BJ (cell line): ENCODE measurements at places on chromosomes 7 and 10.

DNA sequence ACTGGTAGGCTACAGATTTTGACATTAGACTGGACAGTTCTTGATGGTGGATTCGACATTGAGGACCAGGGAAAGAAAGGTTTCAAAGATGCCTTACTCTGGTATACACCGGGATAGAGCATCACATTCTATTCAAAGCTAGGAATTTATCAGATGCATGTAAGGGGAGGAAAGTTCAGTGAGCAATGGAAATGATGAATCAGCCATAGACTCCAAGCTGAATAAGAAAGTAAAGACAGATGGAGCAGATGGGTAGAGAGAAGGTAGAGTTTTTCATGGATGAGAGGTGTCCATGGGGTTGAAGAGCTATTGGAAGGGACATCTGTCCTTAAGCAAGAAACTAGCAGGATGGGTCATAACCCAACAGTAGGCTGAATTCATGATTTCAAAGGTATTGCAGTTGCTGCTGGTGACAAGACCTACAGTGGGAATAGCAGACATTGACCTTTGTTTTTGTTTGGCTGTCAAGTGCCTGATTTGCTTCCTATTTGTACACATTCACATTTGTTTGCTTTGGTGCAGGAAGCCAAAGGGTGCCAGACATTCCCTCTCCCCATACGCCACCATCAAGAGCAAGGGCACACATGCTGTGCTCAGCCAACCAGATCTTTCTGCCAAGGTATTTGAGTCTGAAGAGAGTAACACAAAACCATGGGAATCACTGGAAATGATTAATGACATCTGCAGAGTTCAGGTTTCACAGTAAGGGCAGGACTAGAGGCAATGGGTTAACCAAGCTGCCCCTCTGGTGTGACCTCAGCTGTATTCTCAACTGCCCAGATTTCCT is 8.6 kb upstream of the CACUL1 start:
- no peak for DNase-seq

DNA sequence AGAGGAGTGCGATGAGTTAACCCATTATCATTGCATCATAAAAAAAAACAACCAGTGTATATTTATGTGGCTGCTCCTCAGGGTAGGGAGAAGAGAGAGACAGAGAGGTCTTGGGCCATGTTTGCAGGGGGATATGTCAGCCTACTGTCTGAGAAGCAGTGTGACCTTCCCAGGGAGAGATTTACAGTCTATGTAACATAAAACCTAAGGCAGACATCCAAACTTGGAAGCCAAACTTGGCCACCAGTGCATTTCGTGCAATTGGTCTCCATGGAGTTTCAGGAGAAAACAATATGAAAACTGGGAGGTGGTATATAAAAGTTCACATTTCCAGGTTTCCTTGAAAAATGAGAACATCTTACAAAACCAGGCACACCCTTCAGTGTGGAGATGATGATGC is 85.9 kb upstream of the CXCL12 start:
- no peak for DNase-seq

- DNase-seq: no peak
Observed at GRCh38 chr10:57624066-57624465, 643.6 kb downstream of the IPMK start.

DNA sequence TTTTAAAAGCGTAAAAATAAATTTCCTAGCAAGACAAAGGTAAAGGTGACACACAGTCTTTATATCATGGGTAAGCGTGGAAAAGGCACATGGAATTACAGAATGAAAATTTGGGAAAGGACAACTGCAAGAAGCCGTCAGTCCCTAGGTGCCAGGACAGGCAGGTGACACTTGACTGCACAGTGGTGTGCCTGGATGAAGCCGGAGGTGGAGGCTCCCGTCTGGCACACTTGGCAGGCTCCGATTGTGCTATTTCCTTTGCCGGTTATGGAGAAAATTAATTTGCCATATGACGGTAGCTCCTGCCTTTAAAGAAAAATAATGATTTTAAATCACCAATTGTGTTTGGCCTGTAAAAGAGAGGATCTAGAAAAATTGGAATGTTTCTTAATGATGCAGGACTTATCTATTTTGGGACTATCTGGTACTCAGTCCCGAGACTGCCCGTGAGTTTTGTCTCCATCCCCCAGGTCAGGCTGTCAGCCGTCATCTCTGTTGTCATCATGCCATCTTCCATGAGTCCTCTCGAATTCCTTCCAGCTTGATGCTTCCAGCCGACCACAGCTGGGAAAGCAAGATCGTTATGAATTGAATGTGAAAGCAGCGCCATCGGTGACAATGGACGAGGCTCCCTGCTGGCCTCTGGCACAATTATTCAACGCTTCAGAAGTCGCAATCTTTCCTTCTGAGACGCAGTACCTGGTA is 56.2 kb upstream of the MGMT start:
- DNase-seq: no peak

DNA sequence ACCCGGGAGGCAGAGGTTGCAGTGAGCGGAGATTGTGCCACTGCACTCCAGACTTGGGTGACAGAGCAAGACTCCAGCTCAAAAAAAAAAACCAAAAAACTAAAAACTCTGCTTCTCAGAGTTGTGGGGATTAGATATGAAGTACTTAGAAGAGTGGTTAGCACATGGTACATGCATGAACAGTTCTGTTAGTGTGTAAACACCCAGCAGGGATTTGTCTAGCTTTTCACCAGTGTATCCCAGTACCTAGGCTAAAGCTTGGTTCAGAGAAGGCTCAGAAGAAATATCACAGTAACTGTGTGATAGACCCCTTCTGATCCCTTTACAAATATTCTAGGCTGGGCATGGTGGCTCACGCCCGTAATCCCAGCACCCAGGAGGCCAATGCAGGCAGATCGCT is 9.5 kb downstream of the PPIA start:
- no peak for DNase-seq

DNA sequence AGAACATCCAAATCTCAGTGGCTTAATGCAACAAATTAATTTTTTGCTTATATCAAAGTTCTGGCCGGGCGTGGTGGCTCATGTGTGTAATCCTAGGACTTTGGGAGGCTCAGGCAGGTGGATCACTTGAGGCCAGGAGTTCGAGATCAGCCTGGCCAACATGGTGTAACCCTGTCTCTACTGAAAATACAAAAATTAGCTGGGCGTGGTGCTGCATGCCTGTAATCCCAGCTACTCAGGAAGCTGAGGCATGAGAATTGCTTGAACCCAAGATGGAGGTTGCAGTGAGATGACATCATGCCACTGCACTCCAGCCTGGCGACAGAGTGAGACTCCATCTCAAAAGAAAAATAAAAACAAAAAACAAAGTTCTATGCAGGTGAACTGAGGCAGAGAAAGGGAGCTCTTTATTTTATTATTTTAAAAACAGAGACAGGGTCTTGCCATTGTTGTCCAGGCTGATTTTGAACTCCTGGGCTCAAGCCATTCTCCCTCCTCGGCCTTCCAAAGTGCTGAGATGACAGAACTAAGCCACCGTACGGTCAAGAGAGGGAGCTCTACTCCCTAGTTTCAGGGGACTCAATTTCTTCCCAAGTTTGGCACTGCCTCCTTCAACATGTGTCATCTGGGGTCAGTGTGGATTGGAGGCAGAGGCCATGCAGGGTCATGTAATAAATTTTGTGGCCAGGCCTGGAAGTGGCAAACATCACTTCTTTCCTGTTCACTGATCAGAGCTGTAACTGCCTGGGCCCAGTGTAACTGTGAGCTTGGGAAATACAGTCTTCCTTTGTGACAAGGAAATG is 2.4 kb downstream of the ADCK2 start:
- no peak for DNase-seq

- DNase-seq: no peak
Observed at GRCh38 chr7:126806614-126807013, 446.1 kb downstream of the GRM8 start.

GRCh38 chr10:5525561-5526341 is 990 bp downstream of the CALML3 start:
- DNase-seq: no peak

GRCh38 chr7:31284106-31284505 is 56.4 kb downstream of the NEUROD6 start:
- DNase-seq: no peak

GRCh38 chr7:11795231-11795630 is 36.8 kb downstream of the THSD7A start:
- DNase-seq: no peak

- DNase-seq: no peak
Observed at GRCh38 chr10:36114141-36114540, 472.0 kb upstream of the FZD8 start.

- peak; percentile 77 for DNase-seq
Observed at GRCh38 chr7:112422842-112423496, 27.3 kb upstream of the IFRD1 start.

DNA sequence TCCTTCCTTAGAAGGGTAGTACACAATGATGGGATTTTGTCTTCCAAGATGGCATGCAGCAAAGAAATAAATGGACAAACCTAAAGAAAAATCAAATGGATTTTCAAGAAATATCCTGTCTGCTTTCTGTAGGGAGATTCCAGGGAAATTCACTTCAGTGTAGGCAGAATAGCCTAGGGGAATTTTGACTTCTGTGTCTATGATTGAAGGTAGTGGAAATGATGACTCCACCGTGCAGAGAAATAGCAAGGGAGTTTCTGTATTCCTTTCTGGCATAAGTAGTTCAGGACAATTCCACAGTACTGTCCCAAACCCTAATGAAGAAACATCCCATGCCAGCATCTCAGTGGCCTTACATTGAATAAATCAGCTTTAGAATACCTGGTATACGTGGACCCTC is 9.5 kb downstream of the ATOH7 start:
- DNase-seq: no peak

- no peak for DNase-seq
Observed at GRCh38 chr7:108316708-108317107, 139.5 kb downstream of the NRCAM start.

GRCh38 chr10:80515941-80516340 is 21.8 kb upstream of the SH2D4B start:
- no peak for DNase-seq

GRCh38 chr7:90965211-90965610 is 299.0 kb upstream of the FZD1 start:
- DNase-seq: no peak

DNA sequence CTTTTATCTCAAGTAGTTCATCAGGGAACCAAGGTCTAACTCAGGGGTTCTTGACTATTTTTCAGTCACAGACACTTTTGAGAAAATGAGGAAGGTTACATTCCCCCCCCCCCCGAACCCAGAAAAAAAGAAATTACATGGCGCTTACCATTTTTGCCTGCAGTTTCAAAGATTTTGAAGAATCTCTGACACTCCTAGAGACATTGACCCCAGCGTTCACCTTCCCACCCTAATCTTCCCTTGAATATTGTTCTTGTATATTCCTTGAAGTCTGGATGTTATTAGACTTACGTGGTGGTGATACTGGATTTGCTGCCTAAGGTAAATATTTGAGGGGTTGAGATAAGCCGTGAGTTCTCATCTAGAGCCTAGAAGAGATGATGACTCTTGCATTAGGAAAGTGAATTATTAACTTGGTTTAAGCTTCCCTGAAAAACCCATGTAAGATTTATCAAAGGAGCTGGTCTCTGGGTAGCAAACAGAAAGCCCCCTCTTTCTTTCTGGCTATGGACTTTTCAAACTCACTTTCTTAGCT is 245.7 kb upstream of the FOXK1 start:
- no peak for DNase-seq

GRCh38 chr7:37354656-37355131 is 94.0 kb downstream of the ELMO1 start:
- DNase-seq: no peak

GRCh38 chr10:29239569-29240472 is 49.0 kb upstream of the LYZL1 start:
- DNase-seq: no peak

- DNase-seq: no peak
Observed at GRCh38 chr7:109751241-109751640, 1181.6 kb downstream of the DNAJB9 start.

- DNase-seq: no peak
Observed at GRCh38 chr7:91343420-91343960, 79.3 kb downstream of the FZD1 start.

GRCh38 chr7:7613210-7613609 is 27.3 kb upstream of the UMAD1 start:
- DNase-seq: no peak

- DNase-seq: no peak
Observed at GRCh38 chr10:129057856-129058663, 409.0 kb upstream of the MGMT start.

- DNase-seq: no peak
Observed at GRCh38 chr7:32532086-32532485, 36.8 kb downstream of the AVL9 start.

GRCh38 chr10:60645980-60646379 is 132.3 kb upstream of the CDK1 start:
- DNase-seq: no peak

DNA sequence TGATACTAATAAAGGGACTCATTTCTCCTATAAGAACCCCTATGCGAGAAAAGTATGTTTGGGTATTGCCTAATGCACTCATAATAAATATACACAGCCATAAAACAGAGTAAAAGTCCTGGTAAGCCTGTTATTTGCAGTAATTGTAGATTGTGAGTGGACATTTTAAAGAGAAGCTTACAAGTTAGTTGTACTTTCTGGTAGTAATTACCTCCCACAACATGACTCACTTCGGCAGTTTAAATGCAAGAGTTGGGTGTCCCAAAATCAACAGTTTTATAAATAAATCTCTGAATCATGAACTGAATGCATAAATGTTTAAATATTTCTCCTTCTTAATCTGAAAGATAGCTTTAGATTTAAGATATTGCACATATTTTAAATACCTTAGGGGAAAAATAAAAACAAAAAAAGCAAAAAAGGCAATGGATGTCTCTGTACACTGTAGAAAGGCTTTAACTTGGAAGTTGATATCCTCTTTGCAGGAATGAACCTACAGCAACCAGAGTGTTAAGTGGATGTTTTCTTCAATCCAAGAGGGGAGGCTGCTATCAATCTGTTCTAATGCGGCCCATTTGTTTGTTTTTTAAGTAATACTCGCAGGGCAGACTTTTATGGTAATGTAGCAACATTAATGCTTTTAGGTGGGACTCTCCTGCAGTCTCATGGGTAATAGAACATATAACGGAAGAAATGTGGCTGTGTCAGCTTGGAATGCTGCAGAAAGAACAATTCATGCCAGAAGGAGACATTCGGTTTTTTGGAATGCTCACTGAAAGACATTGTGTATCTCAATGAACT is 57.3 kb upstream of the ZEB1 start:
- peak; percentile 83 for DNase-seq

GRCh38 chr7:159015454-159016410 is 128.9 kb downstream of the VIPR2 start:
- no peak for DNase-seq

DNA sequence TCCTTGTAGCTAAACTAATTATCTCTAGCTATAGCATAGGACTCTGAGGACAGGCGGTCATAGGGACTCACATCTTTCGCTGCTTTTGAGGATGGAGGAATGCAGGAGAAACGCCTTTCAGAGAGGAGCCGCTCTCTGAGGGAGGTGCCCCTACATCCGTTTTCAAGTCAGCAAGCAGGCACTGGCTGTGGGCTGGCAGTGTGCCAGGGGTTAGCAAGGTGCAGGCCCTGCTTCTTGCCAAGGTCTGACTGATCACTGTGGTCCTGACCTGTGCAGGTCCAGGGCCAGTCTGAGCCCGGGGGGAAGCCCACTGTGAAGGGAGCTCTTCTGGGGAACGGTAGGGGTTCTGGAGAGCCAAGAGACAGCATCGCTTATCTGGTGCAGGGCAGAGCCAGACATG is 89.4 kb downstream of the SH3PXD2A start:
- DNase-seq: no peak

GRCh38 chr7:33351709-33352108 is 222.3 kb downstream of the BBS9 start:
- no peak for DNase-seq
